ENCODE measurements at places on chromosomes 11 and 22.

GRCh38 chr11:69470793-69471728, 10.4 kb upstream of the LINC01488 start:
- H3K27ac ChIP-seq = no peak overlapping the region
- no peak overlapping the region for H3K4me3 ChIP-seq
- H3K36me3 ChIP-seq = no peaks in the 10 kb centered on the region
- H3K27me3 ChIP-seq = peaks cover 6% of the 10 kb centered on the region

DNA sequence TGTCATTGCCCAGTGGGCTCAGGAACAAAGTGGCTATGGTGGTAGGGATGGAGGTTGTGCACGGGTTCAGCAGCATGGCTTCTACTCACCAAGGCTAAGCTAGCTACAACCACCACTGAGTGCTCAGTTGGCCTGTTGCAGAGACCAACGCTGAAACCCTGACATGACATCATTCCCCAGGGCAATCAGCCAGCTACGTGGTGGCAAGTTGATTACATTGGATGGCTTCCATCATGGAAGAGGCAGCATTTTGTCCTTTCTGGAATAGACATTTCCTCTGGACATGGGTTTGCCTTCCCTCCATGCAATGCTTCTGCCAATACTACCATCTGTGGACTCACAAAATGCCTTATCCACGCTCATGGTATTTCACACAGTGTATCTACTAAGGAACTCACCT, 634.3 kb downstream of the OPCML start:
- no peak overlapping the region for H3K4me3 ChIP-seq
- no peak overlapping the region for H3K27ac ChIP-seq
- no peaks in the 10 kb centered on the region for H3K27me3 ChIP-seq
- no peak for DNase-seq
- H3K36me3 ChIP-seq = no peaks in the 10 kb centered on the region

DNA sequence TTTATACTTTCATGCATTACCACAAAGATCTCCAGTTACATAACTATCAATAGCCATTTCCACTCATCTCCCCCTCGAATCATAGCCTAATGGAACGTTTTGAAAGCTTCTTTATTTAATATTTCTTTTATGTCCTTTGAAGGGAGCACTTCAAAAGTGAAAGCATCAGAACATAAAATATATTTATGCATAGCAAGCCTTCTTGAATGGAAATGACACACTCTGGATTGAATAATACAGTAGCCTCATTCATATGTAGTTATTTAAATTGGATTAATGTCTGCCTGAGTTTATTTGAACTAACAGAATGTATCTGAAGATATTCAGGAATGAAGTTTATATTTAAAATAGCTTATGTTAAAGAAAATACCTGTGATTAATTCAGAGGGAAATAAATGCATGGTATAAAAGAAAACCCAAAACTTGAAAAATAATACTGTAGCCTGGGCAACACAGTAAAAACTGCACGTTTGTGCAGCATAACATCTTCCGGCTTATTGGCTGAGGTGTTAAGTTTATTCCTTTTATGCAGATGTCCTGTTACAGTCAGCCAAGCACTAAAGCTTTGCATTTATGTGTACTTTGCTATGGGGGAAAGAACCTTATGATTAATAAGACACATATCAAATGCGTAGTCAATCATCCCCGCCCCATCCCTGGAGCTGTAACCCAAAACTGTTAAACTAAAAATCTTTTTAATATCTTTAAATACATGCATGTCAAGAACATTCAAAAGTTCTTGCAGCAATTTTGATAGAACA, 22.0 kb downstream of the OOSP3 start:
- H3K36me3 ChIP-seq = no peaks in the 10 kb centered on the region
- DNase-seq = no peak
- H3K27me3 ChIP-seq = no peaks in the 10 kb centered on the region
- no peak overlapping the region for H3K4me3 ChIP-seq

DNA sequence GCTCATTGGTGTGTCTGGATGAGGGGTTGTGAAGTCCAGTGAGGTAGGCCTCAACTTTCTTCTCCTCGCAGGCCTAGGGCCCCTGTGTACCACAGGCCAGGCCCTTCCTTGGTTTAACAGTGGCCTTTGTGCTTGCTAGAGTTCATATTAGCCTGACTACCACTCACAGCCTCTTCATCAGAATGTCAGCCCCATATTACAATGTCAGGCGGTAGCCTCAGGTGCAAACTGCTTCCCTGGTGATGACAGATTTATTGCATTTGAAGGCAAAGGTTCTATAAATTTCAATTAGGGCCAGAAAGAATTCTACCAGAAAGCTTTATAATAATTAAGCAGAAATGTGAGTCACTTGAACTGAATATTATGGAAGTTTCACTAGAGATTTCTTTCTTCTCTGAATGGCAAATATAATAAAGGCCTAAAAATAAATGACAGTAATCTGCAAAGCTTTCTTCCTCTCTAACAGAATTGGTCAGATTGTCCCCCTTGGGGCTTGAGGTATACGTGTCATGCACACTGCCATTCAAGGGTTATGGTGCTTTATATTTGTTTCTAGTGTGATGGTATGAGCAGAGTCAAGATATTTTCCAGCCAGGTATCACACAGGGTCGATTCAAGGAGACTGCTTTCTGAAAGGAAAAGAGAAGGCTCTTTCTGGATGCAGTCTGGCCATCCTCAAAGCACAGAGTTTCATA, 210.3 kb downstream of the CWF19L2 start:
- H3K27me3 ChIP-seq = no peaks in the 10 kb centered on the region
- no peak overlapping the region for H3K27ac ChIP-seq
- H3K36me3 ChIP-seq = no peaks in the 10 kb centered on the region
- DNase-seq = no peak
- H3K4me3 ChIP-seq = no peak overlapping the region
- no peaks in the 10 kb centered on the region for H3K4me1 ChIP-seq

GRCh38 chr11:131533998-131534397, 163.6 kb downstream of the NTM start:
- no peak overlapping the region for H3K27ac ChIP-seq
- no peak overlapping the region for H3K4me3 ChIP-seq
- no peaks in the 10 kb centered on the region for H3K36me3 ChIP-seq

- no peaks in the 10 kb centered on the region for H3K36me3 ChIP-seq
- H3K4me3 ChIP-seq = no peak overlapping the region
- no peak for DNase-seq
- H3K27ac ChIP-seq = no peak overlapping the region
- H3K4me1 ChIP-seq = no peaks in the 10 kb centered on the region
Observed at GRCh38 chr11:105179542-105180278, 40.1 kb upstream of the CARD18 start.

DNA sequence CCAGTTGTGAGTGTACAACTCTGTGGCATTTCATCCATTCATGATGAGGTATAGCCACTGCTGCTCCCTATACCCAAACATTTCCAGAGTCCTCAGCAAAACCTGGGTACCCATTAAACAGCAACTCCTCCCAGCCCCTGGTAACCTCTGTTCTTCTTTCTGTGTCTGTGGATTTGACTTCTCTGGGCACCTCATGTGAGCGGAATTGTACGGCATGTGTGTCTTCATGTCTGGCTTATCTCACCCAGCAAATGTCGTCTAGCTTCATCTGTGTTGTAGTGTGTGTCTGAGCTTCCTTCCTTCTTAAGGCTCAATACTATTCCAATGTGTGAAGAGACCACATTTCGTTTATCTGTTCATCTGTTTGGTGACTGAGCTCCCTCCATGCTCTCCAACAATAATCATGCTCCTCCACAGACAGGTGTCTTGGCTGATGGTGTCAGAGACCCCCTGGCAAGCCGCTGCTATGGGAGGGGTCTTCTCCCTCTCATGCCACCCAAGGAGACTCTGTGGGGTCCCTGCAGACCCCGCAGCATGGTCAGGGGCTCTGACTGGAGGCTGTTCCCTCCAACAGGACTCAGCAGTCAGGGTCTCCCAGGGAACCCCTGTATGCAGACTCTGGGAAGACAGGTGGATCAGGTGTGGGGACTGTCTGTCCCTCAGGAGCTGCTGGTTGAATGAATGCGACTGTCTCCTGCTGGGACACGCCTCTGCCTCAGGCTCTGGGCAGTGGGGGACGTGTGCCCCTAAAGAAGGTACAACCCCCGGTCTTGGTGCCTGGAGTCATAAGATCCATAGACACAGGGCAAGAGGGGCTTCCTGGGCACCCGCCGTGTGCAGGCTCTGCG, 52.7 kb downstream of the SMIM38 start:
- no peak overlapping the region for H3K4me3 ChIP-seq
- DNase-seq = no peak
- H3K27me3 ChIP-seq = peaks cover 74% of the 10 kb centered on the region

DNA sequence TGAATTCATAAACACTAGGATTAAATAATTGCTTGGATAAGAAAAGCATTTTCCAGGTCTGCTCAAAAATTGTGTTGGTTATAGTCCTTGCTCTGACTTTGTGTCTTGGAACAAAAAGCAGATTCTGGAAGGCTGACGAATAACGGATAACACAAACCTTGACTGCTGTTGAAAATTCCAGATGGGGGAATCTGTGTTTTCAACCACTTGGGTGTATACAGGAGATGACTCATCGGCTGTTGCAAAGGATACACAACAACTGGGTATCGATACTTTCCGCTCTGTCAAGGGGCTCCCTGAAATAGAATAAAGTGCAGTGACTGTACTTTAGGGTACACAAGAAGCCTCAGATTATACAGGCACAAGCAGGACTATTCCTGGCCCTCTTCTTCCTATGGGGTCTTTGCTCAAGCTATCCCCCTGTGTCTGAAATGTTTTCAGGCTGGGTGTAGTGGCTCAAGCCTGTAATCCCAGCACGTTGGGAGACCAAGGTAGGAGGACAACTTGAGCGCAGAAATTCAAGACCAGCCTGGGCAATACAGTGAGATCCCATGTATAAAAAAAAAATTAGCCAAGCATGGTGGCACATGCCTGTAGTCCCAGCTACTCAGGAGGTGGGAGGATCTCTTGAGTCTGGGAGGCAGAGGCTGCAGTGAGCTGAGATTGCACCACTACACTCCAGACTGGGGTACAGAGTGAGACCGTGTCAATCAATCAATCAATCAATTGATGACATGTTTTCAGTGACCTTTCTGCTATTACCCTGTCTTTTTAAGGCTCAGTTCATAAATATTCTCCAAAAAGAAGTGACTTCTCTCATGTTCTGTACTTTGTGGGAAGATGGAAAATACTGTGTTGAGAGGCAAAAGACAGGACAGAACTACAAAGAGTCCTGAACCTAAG, 48.6 kb upstream of the UCP3 start:
- peaks cover 10% of the 10 kb centered on the region for H3K36me3 ChIP-seq
- H3K27me3 ChIP-seq = no peaks in the 10 kb centered on the region
- peaks cover 3% of the 10 kb centered on the region for H3K4me1 ChIP-seq
- no peak overlapping the region for H3K4me3 ChIP-seq
- peak overlapping the region; percentile 8 for H3K27ac ChIP-seq

Data from mesenchymal stem cell (in vitro differentiated cells and primary cell).